ENCODE measurements at places on chromosomes 1 and 21.

DNA sequence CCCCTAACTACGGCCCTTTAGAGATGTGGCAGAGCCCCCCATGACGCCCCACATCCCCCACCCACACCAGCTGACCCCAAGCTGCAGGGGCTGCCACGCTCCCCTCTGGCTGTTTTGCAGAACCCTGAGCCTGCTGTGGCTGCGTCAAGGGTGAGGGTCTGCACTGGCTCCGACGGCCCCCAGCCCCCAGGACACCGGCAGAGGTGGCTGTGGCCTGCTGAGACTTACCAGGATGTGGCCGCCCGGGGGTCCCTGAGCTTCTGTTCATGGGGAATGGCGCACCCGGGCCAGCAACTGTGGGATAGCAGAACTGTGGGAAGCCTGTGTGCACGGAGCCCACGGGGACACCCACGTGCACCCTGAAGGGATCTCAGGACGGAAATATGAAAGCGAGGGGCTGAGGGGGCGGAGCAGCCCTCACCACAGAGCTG, 12.8 kb upstream of the RNF223 start:
- DNase-seq, result no peak

GRCh38 chr1:110390096-110390495, 730 bp downstream of the SLC16A4 start:
- no peak for DNase-seq

DNA sequence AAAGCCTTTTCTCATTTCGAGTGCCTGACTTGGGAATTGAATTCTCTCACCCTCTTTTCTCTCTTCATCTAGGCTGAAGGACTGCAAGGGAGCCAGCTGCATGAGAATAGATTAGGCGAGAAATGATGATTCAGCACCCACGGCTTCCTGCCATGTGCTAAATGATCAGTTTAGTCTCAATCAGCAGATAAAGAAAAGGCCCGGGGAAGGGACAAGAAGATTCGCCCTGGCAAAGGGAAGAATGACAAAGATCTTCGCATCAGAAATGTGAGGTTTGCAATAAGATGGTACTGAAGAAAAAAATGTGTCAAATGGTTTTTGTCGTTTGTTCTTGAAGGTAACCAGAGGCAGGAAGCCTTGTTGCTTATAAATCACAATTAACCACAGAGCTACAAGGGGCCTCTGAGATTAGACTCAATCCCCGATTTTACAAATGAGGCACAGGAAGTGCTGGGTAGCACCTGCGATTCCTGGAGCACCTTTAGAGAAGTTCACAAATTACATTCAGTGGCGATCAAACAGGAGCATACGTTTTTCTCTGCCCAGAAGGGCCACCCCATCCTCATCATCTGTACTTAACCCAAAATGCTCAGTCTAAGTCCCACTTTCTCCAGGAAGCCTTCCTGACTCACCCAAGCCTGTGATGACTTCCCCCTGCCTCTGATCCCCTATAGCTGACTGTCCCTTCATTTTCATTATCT, 183.4 kb downstream of the ZNF281 start:
- DNase-seq, result no peak

DNA sequence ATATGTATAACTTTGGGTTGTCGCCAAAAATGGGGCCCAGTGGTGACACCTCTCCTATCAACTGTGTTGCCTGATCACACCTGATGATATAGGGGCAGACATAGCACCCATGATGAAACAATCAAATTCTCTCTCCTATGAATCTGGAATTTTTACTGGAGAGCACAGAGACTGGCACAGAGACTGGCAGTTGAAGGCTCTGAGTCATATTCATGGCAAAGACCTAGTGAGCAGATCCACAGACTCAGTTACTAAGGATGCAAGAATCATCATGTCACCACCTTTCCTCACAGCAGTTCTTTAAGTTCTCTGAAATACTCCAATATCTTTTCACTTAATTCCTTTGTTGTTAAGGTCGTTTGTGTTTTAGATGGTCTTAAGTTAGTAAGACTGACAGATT, 60.0 kb downstream of the APCS start:
- DNase-seq, result no peak

DNA sequence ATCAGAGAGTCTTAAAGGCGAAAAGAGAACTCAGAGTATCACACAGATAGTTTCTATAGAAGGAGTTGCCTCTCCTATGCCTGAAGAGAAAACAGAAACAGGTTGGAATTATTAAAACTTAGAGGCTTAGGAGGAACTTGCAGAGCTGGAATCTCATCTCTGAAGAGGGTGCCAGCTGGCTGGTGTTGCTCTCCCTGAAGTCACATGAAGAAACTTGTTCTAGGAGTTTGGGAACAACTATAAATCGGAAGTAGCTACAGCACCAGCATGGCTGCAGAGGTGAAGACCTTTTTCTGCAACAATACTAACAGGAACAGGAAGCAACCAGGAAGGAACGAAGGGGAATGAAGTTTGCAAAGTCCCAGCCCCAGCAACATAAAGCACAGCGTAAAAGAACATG, 35.8 kb downstream of the FMO3 start:
- DNase-seq, result no peak

DNA sequence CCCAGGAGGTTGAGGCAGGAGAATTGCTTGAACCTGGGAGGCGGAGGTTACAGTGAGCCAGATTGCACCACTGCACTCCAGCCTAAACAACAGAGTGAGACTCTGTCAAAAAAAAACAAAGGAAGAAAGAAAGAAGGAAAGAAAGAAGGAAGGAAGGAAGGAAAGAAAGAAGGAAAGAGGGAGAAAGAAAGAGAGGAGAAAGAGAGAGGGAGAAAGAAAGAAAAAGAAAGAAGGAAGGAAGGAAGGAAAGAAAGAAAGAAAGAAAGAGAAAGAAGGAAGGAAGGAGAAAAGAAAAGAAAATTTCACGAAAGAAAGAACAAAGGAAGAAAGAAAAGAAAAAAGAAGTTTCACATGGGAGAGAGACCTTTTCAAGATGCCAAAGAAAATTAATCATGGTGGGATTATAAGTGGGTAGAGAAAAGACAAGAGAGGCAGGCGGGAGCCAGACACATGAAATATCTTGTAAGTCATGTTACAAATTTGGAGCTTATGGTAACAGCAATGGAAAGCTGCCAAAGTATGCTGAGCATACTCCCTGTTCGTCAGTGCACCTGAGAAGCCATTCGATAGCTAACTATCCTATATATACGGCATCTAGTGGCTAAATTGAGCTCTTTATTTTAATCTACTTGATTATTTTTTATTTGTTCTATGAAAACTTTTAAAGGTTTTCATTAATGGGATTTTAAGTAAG, 41.3 kb upstream of the TNFSF4 start:
- DNase-seq, result no peak

- DNase-seq, result peak; percentile 8
These were observed at the start of gene FCMR for GRCh38 chr1:206921772-206922265. Gene FCMR (minus strand): TSS chr1:206921941. CDS start chr1:206921854, 87 bp downstream.

DNA sequence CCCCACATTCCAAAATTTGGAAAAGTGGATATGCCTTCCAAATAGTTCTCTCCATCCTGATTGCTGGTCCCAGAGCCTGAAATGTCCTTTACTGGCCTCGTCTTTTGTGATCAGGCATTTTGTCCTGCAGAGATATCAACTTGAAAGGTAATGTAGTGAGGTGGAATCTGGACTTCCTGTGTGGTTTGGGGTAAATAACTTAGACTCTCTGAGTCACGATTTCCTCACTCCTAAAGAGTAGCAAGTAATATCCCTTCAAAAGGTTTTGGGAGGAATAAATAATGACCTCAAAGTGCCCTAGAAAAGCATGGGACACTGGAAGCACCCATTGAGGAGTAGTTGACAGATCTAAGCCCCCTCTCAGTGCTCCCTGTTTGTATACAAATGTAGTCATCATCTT, 426.6 kb downstream of the OMA1 start:
- DNase-seq, result no peak

DNA sequence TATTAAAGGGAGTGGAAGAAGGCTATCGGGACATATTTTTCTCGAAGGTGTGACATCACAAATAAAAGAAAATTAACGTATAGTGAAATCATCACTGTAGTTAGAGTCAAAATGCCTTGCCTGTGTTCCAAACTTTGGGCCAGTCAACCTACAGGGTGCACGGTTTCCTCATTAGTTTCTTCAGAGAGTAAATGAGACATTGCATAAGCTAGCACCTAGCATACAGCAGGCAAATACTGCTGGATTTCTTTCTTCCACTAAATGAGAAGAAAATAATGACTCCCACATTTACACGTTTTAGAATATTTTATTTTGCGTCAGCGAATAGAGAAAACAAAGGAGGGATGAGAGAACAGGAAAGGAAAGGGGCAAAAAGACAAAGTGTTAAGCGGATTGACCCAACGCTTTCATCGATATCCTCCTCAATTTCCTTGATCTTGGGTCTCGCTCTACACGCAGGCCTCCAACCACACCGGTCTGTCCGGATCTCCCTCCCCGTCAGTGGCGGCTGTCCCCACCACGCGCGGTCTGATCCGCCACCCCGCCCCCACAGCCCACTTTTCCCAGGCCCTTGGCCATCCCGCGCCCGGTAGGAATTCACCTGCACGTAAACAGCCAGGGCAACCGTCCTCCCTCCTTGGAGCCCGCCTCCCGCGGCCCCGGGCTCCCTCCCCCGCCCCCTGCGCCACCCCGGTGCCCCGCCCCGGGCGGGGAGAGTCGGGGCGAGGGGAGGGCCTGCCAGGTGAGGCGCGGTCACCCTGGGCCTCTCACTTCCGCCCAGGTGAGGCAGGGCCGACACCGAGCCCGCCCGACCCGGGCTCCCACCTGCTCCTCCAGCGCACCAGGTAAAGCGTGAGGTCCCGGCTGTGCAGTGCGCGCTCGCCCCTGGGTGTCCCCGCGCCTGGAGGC, at the start of gene PATJ:
Gene PATJ (plus strand): TSS at position 770 of the 909 bp plus-strand sequence. CDS start 20,413 bp downstream, outside the sequence.
- peak; percentile 41 for DNase-seq
